ENCODE measurements at places on chromosomes 13 and 19. TPM values are rescaled to one million over a fixed set of nuclear protein-coding genes. Genes with fewer than 3 reads are reported as not detected.

SIN3B gene
- 71.2 TPM for total RNA-seq

ATXN8OS gene
- not detected for total RNA-seq

OR7A5 gene
- total RNA-seq = not detected

APOC4 gene
- not detected for total RNA-seq

ANGPTL8 gene
- not detected for total RNA-seq

DNA sequence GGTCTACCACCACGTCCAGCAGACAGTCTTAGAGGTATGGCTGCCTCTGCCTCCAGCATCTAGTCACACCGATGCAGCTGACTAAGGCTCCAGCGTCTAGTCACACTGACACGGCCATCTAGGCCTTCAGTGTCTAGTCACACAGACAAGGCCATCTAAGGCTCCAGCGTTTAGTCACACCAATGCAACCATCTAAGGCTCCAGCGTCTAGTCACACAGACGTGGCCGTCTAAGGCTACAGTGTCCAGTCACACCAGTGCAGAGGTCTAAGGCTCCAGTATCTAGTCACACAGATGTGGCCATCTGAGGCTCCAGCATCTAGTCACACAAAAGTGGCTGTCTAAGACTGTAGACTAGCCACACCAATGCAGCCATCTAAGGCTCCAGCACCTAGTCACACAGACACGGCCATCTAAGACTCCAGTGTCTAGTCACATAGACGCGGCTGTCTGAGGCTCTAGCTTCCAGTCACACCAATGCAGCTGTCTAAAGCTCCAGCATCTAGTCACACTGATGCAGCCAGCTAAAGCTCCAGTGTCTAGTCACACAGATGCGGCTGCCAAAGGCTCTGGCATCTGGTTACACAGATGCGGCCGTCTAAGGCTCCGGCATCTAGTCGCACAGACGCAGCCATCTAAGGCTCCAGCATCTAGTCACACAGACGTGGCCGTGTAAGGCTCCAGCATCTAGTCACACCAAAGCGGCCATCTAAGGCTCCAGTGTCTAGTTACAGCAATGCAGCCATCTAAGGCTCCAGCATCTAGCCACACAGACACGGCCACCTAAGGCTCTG, 55.1 kb downstream of the KLF2 start:
- DNase-seq = no peak

GRCh38 chr13:40230833-40231266, 435.6 kb downstream of the FOXO1 start:
- DNase-seq = no peak

DNA sequence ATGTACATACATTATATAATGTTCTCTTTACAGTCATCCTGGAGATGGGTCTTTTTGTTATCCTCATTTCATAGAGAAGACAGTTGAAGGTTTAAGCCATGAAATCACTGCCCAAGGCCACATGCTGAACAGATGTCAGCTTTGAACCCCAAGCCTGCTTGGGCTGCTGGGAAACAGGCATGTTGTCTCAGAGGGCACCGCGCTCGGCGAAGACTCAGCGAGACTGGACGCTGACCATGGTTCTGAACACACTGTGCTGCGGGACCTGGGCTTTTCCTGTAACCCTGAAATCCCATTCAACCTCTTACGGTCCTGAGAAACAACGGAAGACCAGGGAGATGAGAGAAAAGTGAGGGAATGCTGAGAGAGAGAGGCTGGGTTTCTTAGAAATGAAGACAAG, 27.3 kb downstream of the LRFN3 start:
- peak; percentile 39 for DNase-seq

DNA sequence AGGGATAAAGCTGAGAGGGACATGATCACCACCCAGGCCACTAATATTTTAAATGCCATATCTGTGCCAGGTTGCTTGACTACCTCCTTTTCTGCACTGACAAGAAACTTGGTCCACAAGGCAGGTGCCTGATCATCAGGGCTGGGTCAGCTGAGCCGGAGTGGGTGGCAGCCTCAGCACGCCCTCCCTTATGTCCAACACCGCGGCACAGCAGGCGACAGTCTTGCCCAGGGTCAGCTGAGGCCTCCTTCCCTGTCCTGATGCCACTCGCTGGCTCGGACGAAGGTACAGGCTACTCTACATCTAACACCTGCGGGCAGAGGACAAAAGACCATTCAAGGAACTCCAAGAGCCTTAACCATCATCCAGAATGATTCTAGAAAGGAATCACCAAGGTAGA, 16.9 kb downstream of the ZC3H4 start:
- peak; percentile 64 for DNase-seq

GRCh38 chr13:30109471-30110135, 197.7 kb downstream of the KATNAL1 start:
- DNase-seq = no peak

DNA sequence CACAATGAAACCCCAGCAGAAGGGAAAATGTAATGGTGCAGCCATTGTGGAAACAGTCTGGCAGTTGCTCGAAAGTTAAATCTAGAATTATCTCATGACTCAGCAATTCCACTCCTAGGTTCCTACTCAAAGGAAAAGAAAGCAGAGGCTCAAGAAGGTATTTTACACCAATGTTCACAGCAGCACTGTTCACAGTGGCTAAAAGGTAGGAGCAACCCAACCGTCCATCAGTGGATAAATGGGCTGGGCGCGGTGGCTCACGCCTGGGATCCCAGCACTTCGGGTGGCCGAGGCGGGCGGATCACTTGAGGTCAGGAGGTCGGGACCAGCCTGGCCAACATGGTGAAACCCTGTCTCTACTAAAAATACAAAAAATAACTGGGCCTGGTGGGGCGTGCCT, 25.9 kb downstream of the ZFR2 start:
- DNase-seq = no peak

- no peak for DNase-seq
These were observed 92.5 kb downstream of the UQCRFS1 start for GRCh38 chr19:29120466-29120865.

- DNase-seq = no peak
These were observed 58.4 kb downstream of the ELF1 start for GRCh38 chr13:40960716-40961115.

DNA sequence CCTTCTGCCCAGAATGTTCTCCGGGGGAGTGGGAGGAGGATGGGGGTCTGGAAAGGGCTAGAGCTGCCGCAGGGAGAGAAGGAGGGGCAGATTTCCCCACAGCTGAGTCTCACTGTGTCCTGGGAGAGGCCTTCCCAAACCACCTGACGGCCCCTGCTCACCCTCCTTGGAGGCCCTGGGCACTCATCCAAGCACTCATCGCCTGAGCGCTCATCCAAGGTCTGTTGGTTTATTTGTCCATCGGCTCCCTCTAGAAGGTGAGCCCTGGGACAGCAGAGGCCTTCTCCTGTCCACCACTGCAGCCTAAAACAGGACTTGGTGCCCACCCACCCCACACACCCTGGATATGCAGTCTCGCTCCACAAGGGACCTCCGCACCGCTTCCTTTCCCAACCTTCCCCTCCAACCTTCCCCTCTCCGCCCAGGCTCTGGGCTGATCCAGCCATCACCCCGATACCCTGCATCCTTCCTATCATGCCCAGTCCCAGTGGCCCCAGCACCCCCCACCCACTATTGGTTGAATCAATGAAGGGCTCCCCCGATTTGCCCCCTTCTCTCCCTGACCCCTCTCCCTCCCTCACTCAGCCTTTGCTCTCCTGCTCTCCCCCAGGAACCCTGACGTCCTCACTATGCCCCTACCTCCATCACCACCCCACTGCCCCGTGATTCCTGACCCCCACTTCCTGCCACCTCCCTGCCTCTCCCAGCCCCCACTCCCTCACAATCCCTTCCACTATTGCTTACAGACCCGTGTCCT, 1.7 kb downstream of the UBXN6 start:
- peak; percentile 64 for DNase-seq

- no peak for DNase-seq
These were observed 15.3 kb downstream of the SYMPK start for GRCh38 chr19:45847663-45848062.

DNA sequence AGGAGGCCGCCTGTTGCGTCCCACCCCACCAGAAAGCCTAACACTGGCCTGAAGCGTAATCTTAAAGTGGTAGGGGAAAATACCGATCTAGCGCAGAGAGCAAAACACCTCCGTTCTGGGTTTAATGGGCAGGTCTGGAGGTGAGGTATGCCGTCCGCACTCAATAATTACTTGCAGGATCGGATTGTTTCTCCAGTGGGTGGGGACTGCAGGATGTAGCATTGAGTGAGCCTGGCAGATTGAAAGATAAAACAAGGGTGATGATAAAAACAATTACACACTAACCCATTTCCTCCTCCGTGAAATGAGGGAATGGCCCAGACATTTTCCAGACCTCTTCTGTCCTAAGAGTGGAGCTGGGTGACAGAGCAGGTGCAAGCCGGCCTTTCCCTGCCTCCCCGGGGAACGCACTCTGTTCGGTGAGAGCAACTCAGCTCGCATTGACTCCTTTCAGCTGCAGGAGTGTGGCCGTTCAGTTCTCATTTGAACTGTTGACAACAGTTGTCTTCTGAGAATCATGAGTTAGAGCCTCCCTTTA, 110.2 kb upstream of the DOCK9 start:
- peak; percentile 11 for DNase-seq
